ENCODE measurements at places on chromosomes 4 and X.
A peak's percentile ranks its signal among the peaks of the same experiment; 100 is the strongest.

- no peak for DNase-seq
These were observed 118.2 kb downstream of the FBXW7 start for GRCh38 chr4:152417673-152418072.

DNA sequence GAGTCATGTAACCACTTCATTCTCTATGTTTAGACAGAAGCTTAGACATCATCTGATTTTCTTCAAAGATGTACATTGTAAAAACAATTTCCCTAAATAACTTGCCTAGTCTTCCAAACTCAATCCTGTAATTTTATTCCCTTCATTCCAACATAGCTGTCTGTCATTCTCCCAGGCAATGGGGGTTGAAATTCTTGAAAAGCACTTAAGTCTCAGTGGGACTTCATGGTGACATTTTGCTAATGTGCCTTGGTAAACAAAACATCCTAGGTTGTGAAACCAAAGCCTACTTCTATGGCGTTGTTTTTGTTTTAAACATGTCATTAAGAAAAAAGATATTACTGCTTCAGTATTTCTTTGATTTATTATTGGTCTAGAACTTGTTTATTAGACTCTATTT lies 122.0 kb upstream of the NRK start:
- DNase-seq = no peak

DNA sequence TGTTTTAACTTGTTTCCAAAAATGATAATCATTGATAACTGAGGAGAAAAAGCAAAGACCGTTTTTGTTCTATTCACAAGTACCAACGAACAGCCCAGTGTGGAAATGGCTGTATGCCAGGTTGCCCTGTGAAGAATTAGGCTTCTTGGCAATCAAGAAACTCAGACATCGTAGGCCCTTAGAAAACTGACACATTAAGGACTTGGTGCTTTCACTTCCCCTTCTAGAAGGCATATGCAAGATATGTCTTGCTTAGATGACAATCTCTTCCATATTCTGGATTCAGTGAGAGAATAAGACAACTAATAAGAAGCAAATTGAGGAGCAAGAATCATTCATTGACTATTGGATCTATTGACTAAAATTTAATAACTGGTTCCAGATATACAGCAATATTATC lies 56.6 kb downstream of the ANAPC10 start:
- no peak for DNase-seq

DNA sequence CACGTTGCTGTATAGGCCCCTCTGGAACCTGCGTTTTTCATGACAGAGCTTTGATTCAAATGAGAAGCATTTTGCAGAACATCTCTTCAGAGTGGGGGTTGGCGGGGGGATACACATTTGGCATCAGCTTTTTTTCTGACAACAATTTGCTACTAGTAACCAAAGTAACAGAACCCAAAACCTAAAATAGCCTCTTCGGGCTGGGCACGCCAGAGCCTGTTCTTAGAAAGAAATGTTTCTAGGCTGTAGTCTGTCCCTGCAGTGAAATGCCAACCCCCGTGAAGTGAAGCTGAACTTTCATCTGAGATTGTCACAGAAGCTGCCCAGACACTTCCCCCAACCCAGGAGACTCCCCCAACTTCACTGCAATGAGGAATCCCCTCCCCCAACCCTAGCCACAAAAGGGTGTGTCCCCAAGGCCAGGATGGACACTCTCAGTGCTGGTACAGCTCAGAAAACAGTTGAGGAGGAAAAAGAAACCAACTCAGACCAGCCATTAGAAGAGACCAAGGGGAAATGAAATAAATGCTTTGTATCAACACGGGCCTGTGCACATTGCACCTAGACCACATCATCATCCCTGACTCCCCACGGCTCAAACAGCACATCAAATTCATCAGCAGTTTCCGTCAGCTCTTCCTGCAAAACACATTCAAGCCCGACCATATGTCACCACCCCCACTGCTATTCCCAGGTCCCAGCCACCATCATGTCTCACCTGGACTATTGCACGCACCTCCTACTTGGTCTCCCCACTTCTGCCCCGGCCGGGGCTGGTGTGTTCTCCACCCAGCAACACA lies 8.4 kb upstream of the MAN2B2 start:
- no peak for DNase-seq

DNA sequence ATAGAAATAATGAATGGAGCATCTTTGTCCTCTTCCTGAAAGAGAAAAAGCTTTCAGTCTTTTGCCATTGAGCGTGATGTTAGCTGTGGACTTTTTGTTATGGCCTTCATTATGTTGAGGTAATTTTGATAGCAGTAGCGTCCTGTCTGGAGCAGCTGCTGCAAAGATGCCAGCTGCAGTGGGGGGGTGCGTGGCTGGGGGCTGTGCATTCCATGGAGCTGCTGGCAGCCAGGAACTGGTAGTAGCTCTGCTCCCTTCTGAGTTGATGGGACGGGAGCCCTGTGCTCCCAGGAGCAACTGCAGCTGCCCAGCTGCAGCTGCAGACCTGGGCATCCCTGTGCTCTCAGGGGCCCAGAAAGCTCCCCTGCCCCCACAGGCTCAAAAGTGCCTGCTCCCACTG lies 50.4 kb downstream of the CCDC160 start:
- no peak for DNase-seq

DNA sequence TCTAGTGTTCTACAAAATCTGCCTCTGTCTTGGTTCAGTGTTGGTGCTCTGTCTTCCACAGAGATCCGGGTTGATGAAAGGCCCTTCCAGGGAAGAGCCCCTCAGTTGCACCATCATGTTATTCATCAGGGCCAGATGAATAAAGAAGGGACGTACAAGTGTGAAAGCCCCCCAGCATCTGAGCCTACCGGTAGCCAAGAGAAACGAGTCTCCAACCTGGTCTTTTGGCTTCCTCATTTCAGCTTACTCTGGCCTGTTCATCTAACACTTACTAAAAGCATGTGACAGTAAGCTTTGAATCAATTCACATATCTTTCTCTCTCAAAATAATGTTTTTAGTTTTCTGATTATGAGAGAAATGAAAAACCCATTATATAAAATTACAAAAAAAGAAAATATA lies 19.2 kb downstream of the MEPE start:
- no peak for DNase-seq

DNA sequence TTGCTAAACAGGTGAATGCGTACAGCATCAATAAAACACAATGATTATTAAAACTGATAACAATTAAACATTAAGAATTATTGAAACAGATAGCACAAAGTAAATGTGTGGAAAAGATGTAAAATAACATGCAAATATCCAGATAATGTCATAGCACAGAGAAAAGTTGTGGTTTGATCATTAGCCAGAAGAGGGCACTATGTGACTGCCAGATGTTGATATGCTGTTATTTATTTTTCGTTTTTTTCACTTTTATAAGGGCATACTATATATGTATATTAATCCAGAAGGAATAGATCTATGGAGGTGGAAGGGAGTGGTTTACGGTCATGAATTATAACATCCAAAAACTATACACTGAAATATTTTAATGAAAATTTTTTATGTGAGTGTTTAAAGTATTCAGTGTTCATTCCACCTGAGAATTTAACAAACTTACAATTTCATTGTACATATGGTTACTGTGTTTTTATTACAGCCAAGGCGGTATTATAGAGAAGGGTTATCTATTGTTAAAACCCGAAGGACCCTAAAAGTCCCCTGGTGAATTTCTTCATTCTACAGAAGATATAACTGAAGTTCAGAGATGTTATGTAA lies 211.9 kb upstream of the UGT8 start:
- no peak for DNase-seq

GRCh38 chr4:33063241-33063640 lies 2343.1 kb downstream of the PCDH7 start:
- no peak for DNase-seq

DNA sequence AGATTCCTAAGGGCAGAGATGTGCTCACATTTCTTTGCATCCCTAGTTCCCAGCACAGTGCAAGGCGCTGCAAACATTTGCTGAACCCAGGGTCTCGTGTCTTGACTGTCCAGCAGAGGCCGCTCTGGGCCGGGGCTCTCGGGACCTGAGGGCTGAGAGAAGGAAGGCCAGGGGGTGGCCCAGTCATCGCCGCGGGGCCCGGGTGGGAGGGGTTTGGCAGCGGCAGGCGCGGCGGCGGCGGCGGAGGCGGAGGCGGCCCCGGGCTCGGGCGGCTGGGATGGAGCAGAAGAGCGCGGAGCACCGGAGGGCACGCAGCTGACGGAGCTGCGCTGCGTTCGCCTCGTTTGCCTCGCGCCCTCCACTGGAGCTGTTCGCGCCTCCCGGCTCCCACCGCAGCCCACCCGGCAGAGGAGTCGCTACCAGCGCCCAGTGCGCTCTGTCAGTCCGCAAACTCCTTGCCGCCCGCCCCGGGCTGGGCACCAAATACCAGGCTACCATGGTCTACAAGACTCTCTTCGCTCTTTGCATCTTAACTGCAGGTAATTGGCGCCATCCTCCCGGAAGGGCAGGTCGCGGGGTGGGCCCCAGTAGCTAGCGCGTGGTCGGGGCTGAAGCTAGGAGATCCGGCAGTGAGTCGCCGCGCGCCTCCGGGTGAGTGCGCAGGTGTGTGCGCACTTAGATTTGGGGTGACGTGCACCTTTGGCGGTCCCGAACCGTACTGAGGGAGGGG lies at the start of gene PARM1:
PARM1 (plus strand) TSS at position 285 of the 730 bp plus-strand sequence; CDS start at position 497, 212 bp downstream.
- DNase-seq = peak; percentile 2

DNA sequence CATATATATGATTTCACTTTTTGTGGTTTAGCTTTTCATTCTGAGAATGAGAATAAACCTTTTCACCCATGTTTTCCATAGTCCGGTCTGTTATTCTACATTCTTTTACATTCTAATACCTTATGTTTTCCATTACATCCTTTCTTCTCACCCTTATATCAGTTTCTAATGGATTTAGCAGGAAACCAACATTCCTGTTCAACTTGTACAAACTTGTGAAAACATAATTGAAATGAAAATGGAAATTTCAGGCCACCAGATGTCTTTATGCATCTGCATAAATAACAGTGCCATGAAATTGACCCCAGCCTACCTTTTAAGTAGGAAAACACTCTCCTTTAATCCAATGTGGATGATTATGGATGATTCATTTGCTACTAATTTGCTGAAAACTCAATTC lies 494.8 kb upstream of the ZFP42 start:
- no peak for DNase-seq

DNA sequence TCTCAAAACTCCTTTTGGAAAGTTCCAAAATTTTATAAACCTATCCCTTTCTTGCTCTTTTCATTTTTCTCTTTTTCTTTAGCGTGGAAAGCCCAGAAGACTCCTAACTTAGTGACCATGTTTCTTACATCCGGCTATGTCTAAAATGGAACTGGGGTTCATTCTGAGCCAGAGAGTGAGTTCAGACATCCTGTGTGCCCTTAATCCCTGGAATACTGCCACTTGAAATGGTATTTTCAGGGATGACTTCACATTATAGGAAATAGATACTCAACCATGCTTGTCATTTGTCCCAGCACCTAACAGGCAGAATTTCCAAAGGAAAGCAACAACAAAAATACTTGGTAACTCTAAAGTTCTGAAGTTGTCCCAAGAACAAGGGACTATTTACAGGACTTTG lies 379.6 kb downstream of the ARHGAP24 start:
- no peak for DNase-seq

DNA sequence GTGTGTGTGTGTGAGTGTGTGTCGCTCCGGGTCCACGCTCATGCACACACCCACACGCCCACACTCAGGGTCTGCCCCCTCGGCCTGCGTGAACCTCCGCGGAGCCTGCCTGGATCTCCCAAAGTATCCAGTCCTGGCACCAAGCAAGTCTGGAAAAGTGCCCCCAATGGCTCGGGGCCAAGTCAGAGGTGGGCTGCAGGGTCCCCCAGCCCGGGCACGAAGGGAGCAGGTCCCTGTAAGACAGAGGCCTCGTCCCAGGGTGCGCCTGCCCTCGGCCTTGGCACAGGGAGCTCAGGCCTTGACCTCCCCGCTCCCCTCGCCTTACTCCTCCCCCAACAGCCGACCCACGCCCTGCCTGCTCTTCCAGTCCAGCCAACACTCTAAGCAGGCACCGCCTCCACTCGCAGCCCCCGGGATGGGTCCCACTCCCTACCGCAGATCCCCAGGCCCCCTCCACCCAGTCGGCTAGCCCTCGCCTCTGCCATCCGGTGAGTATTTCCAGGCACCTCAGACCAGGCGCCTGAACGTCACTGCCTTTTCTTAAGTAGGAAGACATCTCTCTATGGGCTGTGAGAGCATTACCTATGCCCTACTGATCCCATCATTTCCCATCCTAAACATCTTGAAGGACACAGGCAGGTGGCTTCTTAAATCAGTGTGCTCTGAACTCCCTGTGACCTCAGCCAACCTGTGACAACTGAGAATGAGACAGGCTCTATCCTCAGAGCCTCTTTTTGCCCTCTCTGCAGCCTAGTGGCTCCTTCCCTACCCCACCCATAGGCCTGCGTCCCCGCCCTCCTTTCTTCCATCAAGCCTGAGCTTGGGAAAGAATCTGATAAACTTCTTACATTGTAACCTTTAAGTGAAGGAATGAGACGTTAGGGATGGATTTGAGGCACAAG lies 704 bp downstream of the FAM114A1 start:
- no peak for DNase-seq

GRCh38 chrX:9586992-9587392 lies 122.1 kb downstream of the TBL1X start:
- no peak for DNase-seq

- no peak for DNase-seq
These were observed 177.4 kb upstream of the SCML1 start for GRCh38 chrX:17559728-17560379.

Data from stimulated activated CD8-positive, alpha-beta memory T cell treated with anti-CD3 and anti-CD28 coated beads, Interleukin-12 subunit alpha, Interleukin-12 subunit beta, amount 100 ng/mL, for 4 hours (primary cell).